ENCODE measurements at places on chromosomes 13 and 19.
A peak's percentile ranks its signal among the peaks of the same experiment; 100 is the strongest.

GRCh38 chr19:44968670-44969069, 13.5 kb downstream of the CLPTM1 start:
- no peak for DNase-seq

- DNase-seq: peak; percentile 47
These were observed 122.5 kb downstream of the STK24 start for GRCh38 chr13:98454389-98454881.

- DNase-seq: no peak
These were observed 6.4 kb upstream of the RASL11A start for GRCh38 chr13:27264181-27264580.

- DNase-seq: no peak
These were observed 12.1 kb downstream of the KLHL26 start for GRCh38 chr19:18648973-18649315.

GRCh38 chr19:18863843-18864362, 32.1 kb downstream of the CERS1 start:
- DNase-seq: no peak

GRCh38 chr13:114334305-114335053, 20.2 kb downstream of the CHAMP1 start:
- no peak for DNase-seq

DNA sequence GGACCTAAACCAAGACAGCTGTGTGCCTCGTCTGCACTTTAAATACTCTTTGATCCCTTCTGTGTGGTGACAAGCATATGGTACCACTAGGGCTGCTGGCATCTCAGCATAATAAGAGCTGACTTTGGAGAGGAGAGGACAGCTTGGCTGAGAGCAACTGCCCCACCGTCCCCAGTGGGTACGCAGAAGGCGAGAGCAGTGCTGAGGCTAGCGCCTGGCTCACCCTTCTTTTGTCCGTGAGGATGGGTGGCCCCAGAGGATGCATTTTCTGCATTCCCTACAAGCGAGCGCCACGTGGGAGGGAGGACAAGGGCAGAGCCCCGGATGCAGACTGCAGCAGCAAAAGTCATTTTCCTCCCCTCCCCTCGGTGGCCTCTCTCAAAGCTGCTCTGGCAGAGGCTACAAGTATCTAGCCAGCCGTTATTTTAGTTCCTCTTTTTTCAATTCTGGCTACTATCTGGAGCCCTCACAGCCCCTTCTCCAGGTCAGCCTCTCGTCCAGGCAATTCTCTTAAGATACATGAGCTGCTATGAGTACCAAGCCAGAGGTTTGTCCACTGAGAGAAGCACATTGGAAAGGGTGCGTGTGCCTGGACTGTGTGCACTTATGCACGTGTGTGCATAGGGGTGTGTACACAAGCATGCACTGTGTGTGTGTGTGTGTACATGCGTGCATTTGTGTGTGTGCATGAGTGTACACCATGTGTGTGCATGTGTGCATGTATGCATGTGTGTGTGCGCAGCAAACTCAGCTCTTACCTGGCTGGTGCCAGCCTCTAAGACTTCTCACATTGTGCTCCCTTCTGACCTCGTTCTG, 51.3 kb downstream of the RAB20 start:
- DNase-seq: no peak

DNA sequence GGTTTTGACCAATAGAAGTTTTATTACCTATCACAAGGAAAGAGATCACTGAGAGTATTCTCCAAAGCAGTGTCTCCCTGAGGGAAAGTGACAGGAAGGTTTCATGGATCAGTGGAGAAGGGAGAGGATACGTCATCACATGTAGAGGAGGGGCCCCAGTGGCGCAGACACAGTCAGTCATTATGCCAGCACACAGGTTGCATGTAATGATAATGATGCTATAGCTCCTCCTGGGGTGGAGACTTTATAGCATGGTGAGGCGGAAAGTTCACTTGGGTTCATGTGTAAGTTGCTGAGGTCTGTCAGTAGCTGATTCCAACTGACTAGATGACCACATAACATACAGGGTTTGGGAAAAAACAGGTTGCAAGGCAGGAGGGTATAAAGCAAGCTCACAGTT, 88.8 kb downstream of the FNDC3A start:
- no peak for DNase-seq

- no peak for DNase-seq
These were observed 10.1 kb downstream of the LGALS7B start for GRCh38 chr19:38799104-38799503.

DNA sequence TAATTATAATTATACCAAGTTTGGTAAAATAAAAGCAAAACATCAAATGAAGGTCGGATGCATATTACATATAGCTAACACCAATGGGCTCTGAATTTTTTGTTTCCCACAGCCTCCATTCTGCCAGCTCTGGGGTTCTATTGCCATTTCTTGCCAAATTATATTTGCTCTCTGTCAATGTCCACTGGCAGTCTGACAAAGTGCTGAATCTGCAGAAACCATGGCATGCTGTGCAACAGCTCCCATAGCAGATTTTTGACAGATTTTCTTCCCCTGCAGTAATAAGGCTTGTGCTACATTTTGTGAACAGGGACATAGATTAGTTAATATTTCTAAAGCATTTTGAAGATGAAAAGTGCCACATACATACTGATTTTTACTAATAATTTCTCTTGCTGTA, 1102.1 kb downstream of the DIAPH3 start:
- DNase-seq: peak; percentile 3

DNA sequence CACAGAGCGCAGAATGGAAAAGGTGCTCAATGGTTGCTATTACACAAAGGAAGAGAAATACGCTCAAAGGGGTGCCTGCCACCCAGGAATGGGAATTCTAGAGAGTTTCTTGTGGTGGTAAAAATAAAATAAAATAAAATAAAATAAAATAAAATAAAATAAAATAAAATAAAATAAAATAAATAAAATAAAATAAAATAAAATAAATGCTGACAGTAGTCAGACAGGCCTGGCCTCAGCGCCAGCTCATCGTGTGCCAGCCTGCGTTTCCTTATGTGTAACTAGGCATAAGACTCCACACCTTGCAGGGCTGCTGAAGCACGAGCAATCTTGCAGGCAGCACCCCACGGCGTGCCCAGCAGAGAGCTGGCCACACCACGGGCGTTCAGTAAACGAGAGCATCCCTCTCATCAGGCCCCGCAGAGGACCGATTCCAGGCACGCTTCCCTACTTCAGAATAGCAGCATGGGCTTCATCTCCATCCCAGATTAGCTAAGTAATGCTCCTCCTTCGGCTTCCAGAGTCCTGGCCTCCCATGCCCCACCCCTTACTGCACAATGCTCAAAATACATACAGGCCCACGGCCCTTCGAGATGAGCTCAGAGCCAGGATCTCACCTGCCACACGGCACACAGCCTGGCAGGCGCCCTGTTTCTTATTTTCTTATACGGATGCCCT, 5.6 kb downstream of the NAPA start:
- peak; percentile 33 for DNase-seq

- DNase-seq: no peak
These were observed 5.6 kb downstream of the C5AR1 start for GRCh38 chr19:47315125-47315821.

DNA sequence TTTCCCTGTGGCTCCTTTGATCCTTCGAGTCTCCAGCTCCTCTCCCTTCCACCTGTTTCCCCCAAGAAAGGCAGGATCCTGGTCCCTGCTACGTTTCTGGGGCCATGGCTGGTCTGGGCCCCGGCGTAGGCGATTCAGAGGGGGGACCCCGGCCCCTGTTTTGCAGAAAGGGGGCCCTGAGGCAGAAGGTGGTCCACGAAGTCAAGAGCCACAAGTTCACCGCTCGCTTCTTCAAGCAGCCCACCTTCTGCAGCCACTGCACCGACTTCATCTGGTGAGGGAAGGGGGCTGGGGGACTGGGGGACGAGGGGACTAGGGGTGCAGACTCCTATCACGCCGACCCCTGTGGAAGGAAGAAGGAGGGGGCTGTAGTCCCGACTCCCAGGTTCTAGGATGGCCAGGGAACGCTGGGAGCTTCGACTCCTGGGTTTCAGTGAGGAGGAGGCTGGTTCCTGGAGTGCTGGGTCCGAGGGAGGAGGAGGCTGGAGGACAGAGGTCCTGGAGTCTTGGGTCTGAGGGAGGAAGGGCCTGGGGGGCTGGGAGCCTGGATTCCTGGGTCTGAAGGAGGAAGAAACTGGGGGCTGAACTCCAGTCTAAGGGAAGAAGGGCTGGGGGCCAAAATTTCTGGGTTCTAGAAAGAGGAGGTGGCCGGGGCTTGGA, 524 bp downstream of the PRKCG start:
- no peak for DNase-seq

GRCh38 chr13:74206061-74206561, 71.9 kb upstream of the KLF12 start:
- no peak for DNase-seq

DNA sequence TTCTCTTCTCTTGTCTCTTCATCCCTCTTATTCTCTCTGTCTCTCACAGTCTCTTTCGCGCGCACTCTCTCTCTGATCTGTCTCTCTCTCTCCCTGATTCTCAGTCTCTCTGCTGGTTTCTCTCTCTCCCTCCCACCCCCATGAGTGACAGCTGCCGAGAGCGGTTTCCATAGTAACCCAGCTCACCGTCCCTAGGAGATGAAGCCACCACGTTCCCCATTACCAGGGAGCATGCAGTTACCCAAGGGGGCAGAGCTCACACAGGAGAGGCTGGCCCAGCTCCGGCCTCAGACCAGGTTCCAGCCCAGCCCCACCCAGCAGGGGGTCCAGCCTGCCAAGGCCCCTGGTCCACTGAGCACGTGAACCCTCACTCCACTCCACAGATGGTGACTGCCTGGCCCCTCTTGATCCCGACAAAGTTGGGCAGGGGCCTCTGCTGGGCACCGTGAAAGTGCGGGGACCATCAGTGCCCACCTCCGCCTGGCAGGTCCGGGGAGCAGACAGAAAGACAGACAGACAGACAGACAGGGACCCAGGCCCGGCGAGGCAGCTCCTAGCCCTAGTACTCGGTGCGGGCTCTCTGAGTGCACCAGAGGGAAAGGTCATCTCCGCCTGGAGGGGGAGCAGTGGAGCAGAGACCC, 50.6 kb downstream of the CELF5 start:
- DNase-seq: no peak

GRCh38 chr13:43786766-43787517, at the start of gene ENOX1:
Gene ENOX1 (minus strand): TSS chr13:43786972.
- DNase-seq: peak; percentile 76

DNA sequence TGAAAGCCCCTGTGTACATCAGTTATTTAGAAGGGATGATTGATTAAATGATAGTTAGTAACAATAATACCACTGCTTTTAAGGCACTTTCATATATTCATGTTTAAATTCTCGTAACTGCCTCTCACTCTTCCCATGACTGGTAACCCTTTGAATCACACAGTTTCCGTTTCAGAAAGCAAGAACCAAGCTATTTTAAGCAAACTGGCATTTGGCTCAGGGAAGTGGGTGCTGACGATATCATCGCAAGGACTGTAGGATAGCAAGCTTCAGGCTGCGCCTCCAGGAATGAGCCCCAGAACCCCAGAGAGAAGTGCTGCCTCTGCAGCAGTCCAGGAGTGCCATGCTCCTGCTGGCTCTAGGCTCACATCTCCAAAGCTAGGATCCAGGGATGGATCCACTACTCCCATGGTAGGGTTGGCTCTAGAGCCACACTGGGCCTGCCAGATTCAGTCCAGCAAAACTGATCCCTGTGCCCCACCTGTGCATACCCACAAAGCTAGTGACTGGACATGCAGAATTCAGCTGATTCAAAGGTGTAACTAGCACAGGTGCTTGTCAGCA, 313.5 kb downstream of the SLC7A1 start:
- DNase-seq: no peak

- no peak for DNase-seq
These were observed 63.7 kb upstream of the SACS start for GRCh38 chr13:23497191-23497590.

DNA sequence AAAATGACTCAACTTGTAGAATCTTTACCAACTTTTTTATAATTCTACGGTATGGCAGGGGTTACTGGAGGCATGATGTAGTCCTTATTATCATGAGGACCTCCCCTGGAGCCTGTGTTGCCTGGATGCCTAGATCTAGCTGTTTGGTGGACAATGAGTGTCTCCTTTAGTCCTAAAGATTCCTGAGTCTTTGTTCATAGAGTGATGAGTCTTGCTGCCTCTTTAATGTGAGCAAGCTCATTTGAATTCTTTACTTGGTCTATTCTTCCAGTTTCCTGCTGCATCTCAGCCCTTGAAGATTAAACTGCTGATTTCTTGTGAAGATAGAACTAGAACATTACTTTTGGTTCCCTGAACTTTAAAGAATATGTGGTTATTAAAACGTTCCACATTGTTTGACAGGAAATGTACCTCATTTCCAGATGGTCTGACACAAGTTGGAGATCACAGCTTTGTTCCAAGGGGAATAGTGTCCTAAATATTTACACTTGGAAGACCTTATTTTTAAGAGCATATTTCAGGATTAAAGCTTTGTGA, 51.9 kb downstream of the SLAIN1 start:
- DNase-seq: no peak

DNA sequence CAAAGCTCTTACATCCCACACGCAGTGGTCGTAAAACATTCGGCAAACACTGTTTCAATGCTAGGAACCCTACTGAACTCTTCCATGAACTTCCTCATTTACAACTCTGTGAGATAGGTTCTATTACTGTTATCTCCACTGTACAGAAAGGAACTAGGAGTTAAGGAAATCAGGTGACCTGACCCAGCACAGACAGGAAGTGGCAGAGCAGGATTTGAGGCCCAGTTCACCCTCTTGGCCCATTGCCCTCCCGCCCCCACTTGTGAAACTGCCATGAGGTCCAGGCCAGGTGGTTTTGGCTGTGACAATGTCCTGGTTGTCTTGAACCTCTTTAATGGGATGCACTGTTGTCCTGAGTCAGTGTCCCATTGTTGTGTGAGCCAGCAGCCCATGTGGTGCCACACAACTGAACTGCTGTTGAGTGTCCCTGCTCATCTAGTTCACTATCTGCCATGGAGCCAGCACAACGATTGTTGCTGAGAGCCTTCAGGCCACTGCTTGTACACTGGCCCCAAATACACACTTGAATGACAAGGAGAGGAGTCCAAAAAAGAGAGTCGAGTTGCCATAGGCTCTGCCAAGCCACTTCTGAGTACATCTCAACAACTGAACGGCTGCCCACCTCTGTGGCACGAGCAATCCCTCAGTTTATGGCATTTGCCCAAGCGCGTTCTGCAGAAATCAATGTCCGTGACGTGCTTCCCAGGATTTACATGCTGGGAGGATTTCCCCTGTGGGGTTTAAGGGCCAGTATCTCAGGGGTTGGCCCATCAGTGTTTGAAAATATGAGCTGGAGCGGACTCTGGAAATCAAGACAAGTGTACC, 484.6 kb downstream of the TSHZ3 start:
- no peak for DNase-seq
